Caco-2 (cell line): ENCODE measurements at places on chromosomes 5 and 9.

GRCh38 chr5:74289691-74290090 lies 350.8 kb downstream of the ENC1 start:
- no peak for DNase-seq

- DNase-seq, result no peak
Observed at GRCh38 chr5:77180167-77181081, 30.1 kb upstream of the PDE8B start.

GRCh38 chr5:191949-192690 lies 825 bp downstream of the LRRC14B start:
- no peak for DNase-seq

GRCh38 chr9:35714123-35714522 lies 17.9 kb downstream of the TLN1 start:
- no peak for DNase-seq

DNA sequence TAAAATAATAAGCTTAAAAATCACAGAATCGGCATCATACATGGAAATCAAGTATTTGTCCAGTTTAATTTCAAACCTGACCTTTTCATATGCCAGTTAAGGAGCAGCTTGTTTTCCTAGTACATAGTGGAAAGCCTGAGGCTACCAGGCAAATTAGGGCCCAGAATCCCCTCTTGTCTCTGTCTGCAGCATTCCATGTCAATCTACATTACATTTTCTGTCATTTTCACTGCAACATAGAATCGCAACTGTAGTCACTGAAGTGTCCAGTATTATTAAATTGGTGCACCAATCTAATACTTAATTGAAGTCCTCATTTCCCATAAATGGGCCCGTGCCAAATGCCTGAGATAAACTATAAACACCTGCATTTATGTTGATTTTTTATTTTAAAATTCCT lies 1352.2 kb upstream of the ACO1 start:
- no peak for DNase-seq

DNA sequence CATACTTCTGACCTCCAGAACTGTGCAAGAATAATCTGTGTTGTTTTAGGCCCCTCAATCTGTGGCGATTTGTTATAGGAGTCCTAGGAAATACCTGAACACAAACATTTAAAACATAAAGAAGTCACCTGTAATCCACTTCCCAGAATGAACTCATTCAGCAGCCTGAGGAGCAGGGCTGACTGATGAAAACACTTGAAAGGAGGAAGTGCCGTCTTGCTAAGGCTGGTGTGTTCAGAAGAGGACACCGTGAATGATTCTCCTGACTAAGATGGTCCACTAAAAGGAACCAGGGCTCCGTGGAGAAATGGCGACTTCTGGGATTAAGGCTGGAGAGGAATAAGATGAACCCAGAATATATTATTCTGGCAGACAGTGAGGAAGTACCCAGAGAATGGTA lies 18.7 kb upstream of the MARCHF6 start:
- no peak for DNase-seq

DNA sequence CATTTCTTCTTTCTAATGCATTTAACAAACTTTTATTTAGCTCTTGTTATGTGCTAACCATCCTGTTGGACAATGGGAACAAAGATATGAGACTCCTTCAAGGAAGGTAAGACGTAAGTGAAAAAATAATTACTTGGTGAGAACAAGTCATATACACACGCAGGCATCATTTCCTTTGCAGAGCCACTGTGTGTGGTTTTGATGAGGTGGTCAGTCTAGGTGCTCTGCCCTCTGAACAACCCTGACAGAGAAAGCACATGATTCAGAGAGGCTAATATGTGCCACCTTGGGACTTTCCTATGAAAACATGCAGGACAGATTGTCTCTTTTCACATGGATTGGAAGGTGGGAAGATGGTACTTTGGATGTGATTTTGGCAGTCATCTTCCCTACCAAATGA lies 1162.5 kb upstream of the DMAC1 start:
- no peak for DNase-seq

- DNase-seq, result no peak
Observed at GRCh38 chr5:10489810-10490426, 48.2 kb downstream of the ROPN1L start.

DNA sequence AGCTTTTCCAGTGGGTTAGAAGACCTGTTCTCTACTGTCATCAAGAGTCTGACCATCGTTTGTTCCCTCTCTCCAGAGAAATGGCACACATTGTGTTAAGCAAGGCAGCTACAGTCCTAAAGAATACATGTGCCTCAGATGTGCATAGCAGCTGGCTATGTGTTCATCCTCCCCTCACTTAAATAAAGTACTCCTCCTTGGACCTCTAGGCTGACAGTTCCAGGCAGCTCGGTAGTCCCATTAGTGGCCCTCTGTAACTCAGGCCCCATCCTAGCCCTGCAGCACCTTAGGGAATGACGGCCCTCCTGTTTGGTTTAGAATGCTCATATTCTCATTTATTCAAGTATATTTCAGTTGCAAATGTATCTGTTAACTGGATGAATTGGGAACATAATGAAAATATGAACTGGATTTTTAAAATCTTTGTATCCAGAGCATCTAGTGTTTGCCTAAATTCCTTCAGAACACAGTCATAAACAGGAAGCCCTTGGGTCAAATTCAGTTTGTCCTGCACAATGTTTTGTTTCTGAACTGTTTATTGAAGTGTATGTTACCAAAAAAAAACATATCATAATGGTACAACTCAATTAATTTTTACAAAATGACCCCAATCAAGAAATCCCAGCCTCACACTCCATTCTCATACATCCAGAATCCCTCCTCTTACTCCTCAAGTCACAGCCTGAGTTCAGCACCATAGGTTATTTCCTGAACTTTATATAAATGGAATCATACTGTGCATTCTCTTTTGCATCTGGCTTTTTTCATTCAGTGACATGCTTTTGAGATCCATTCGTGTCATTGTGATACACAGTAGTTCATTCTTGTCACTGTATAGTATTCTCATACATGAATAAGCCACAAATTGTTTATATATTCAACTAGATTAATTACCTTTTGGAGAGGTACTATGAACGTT lies 1.6 kb upstream of the ASPN start:
- no peak for DNase-seq

DNA sequence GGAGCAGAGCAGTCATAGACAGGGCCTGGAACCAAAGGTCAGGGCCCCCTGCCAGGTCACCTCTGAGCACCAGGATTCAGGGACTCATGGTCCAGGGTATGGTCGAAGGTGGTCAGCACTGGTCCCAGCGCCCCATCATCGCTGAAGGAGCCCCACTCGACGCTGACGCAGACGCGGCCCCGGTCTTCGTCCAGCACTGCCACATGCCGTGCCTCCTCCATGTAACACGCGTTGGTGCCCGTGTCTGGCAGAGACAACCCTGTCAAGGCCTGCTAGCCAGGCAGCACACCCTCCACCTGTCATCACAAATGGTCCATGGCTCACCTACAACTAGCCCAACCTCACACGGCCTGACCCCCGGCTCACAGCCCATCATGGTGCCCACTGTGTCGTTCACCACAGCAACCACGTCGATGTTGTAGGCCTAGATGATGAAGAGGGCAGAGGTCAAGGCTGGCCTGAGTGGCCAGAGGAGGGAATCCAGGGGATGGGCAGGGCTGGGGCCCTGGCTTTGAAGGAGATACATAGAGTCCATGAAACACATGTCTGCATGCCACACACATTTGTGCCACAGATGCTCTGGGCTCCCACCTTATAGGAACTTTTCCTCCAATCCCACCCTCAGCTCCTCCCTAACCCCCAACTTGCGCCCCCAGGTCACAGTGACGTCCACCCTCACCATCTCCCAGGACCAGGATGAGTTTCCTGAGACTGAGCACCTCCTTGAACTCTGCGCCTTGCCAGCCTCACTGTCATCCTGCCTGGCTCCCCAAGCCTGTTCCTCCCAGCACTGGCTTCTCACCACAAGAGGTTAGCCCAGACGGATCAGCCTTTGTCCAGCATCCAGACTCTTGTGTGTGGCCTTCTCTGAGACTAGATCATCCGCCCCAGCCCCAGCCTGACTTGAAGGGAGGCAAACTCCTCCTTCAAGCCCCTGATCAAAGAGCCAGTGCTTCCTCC lies 9.5 kb downstream of the HK3 start:
- no peak for DNase-seq

GRCh38 chr5:152218694-152219093 lies 186.4 kb downstream of the NMUR2 start:
- DNase-seq, result peak; percentile 46

DNA sequence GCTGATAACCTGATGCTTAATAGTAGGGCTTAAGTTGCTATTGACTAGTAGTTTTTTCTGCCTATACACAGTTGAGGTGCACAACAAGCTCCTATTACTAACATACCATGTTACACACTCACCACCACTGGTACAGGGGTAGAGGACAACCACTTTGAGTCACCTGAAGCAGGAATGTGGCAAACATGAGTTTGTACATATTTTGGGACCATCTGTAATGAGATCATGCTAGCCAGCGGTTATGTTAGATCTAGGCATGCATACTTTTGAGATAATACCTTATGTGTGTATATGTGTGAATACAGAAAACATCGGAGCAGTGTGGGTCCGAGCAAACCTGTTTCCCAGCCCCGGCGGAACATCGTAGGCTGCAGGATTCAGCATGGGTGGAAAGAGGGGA lies 72.8 kb upstream of the NXNL2 start:
- no peak for DNase-seq

GRCh38 chr9:109171926-109172325 lies 4.9 kb upstream of the FRRS1L start:
- no peak for DNase-seq

GRCh38 chr5:95799191-95799835 lies 23.2 kb downstream of the GLRX start:
- DNase-seq, result no peak

GRCh38 chr9:84254972-84255371 lies 85.6 kb downstream of the SLC28A3 start:
- DNase-seq, result no peak

DNA sequence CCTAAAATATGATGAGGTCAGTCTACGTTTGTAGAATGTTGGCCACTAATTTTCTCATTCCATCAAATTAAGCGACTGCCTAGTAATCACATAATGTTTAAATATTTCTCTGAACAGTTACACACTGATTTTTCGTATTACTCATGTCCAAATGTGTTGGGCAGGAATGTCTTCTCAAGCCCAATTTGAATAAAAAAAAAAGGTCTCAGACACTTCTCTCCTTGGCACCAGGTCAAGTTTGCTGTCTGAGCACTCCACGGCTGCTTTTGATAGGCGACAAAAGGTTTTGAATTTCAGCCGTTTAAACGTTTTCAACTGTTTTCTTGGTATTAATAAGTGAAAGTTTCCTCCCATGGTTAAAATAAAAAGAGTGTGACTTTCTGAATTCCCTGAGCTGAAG lies 542.1 kb downstream of the IRX1 start:
- DNase-seq, result no peak

- no peak for DNase-seq
Observed at GRCh38 chr5:149201121-149201637, 59.9 kb downstream of the ABLIM3 start.
